ENCODE measurements at places on chromosomes 3 and 15. TPM values are rescaled to one million over a fixed set of nuclear protein-coding genes. Genes with fewer than 3 reads are reported as not detected.

- no peak for DNase-seq
Measured at GRCh38 chr3:158936530-158937113, 134.8 kb downstream of the MFSD1 start.

- no peak for DNase-seq
Measured at GRCh38 chr3:4241595-4242170, 61.5 kb upstream of the SETMAR start.

Gene ACKR2
- total RNA-seq = 0.35 TPM

Gene POMGNT2
- 5.9 TPM for total RNA-seq

- no peak for DNase-seq
Measured at GRCh38 chr3:140530603-140531002, 147.3 kb upstream of the TRIM42 start.

Gene NOX5
- not detected for total RNA-seq

DNA sequence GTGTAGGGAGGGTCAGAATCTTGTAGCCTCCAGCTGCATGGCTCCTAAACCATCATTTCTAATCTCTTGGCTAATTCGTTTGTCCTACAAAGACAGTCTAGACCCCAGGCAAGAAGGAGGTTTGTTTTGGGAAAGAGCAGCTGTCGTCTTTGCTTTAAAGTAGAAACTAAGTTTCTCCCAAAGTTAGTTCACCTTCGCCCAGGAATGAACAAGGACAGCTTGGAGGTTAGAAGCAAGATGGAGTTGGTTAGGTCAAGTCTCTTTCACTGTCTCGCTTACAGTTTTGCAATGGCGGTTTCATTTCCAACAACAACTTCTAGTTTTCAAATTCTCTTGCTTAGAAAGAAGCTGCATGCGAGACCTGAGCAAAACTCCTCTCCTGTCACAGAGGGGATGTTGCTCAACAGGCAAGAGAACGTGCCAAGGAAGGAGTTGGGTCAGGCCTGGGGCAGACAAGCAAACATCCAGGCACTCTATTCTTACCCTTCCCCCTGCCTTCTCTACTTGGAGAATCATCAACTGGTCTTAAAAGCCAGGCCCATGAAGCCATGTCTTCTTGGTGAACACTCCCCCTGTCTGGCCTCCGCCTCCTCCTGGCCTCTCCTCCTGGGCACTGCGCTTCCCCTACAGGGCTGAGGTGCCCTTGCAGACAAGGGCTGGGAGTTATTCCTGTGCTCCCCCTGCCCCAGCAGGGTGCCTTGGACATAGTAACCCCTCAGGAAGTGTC, 57.6 kb downstream of the TMEM44 start:
- DNase-seq = no peak

DNA sequence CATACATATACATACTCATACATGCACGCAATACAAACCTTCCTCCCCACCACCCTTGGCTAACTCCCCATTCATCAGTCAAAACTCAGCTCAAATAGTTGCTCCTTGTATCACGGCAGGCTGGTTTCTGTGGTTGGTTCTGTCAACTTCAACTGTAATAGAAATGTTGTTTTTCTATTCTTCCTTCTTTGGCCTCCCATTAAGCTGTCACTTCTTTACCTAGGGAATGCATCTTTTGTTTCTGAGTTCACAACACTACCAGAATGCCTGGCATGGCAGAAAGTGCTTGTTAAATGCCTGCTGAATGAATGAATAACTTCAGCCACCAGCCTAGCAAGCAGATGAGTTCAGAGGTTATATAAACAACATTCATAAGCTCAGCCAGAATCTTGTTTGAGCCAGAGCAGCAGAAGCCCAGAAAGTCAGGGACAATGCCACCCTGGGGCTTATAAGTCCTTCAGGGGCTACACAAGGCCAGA, 63.1 kb downstream of the B3GALNT1 start:
- DNase-seq = no peak

DNA sequence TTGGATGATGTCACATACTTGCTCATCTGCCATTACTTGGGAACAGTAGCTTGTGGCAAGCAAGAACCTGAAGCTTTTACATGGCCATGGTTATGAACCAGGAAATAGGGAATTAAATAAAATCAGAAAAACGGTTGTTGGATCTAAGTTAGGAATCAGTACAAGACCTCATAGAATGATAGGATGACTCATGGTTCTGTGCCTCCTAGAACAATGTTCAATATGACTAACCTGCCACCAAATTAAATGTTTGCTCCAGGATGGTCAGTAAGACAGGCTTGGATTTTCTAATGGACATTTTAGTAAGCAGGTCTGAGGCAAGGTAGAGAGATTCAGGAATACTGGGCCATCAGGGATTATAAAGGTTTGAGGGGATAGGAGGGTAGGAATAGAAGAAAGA, 218.9 kb downstream of the PLOD2 start:
- no peak for DNase-seq

- no peak for DNase-seq
Measured at GRCh38 chr15:48774484-48774883, 36.4 kb downstream of the CEP152 start.

Gene GOLGA6L4
- 4.1 TPM for total RNA-seq

- DNase-seq = no peak
Measured at GRCh38 chr3:126934031-126934531, 48.8 kb upstream of the PLXNA1 start.

DNA sequence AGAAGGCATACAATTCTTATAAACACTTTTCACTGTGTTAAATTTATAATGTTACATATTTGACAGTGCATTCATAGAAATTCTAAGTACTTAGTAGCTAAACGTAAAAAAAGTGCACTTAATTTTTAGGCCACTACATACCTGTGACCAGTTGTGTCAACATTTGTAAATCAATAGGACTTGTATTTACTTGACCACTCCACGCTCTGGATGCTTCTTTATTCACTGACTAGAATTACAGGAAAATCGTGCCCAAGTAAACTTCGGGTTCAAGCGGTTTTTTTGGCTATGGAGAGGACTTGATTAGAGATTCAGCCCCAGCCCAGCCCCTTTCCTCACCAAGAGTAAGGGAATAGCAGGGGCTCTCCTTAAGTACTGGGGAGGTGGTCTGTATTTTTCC, 21.8 kb downstream of the WDR53 start:
- DNase-seq = no peak

DNA sequence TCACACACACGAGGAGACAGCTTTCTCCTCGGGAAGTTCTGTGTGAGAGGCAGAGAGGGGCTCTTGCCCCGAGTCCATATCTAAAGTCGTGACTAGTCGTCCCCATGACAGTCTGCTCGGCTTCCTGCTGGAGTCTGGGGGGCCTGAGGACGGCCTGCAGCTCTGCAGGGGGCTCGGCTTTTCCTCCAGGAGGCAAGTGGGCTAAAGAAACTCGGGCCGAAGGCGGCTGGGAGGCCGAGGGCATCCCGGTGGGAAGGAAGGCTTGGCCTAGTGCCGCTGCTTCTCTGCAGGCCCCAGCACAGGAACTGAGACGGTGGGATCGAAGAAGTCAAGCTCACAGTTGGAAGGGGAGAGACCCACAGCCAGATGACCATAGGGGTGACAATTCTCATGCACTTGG, 25.4 kb upstream of the PIGZ start:
- no peak for DNase-seq

- DNase-seq = no peak
Measured at GRCh38 chr3:62238003-62238402, 135.3 kb downstream of the FEZF2 start.

DNA sequence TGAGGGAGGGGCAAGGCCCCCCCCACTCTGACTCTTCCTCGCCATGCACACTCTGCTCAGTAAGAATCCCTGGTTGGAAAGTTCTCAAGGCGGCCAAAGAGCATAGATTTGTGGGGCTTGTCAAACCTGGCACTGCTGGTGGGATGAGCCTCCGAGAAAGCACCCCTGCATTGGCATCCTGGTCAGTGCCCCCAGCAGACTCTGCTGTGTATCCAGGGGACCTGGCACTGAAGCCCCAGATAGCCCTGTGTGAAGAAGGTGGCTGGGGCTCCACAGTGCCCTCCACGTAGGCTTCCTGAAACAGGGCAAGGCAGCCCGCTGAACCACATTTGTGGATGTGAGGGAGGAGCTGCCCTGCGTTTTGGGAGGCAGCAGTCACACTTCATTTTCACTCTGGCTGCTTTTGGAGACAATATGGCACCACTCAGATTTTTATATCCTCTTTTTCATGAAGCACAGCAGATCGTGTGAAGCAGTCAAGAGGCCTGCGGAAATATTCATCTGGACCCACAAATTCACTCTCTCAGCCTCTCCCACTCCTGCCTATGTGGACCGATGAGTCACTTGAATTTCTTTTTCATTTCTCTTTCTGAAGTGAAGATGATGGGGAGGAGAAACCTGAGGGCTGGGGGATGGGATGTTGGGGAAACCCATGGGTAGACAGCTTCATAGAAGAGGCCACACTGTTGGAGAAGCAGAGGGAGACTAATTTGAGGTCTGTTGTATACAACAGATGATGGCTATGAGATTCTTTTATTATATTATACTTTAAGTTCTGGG, 88.7 kb upstream of the BCL6 start:
- no peak for DNase-seq

- DNase-seq = no peak
Measured at GRCh38 chr3:122349171-122349570, 24.1 kb downstream of the CSTA start.

- DNase-seq = no peak
Measured at GRCh38 chr3:58531956-58532355, 5.0 kb downstream of the ACOX2 start.

Gene SNTN
- total RNA-seq = not detected

GRCh38 chr3:176867681-176868663, 329.3 kb downstream of the TBL1XR1 start:
- no peak for DNase-seq

- no peak for DNase-seq
Measured at GRCh38 chr3:157452097-157452496, 15.4 kb downstream of the PTX3 start.

DNA sequence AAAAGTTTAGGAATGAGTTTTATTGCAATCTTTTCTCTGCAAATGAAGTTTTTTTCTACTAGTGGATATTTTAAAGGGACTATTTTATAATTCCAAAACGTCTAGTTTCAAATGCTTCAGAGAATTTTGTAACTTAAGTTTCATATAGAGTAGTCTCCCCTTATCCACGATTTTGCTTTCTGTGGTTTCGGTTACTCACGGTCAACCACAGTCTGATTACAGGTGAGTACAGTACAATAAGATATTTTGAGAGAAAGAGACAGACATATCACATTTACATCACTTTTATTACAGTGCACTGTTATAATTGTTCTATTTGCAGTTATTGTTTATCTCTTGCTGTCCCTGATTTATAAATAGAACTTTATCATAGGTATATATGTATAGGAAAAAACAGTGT, 7.4 kb upstream of the EOGT start:
- no peak for DNase-seq

GRCh38 chr3:70979983-70980645, 603.4 kb downstream of the FOXP1 start:
- no peak for DNase-seq

GRCh38 chr15:92787116-92787515, 113.0 kb upstream of the CHD2 start:
- no peak for DNase-seq

- DNase-seq = no peak
Measured at GRCh38 chr3:9231937-9232336, 17.5 kb downstream of the SRGAP3 start.

- no peak for DNase-seq
Measured at GRCh38 chr3:104886220-104886995, 480.3 kb upstream of the ALCAM start.

Gene VILL
- total RNA-seq = 30.1 TPM

DNA sequence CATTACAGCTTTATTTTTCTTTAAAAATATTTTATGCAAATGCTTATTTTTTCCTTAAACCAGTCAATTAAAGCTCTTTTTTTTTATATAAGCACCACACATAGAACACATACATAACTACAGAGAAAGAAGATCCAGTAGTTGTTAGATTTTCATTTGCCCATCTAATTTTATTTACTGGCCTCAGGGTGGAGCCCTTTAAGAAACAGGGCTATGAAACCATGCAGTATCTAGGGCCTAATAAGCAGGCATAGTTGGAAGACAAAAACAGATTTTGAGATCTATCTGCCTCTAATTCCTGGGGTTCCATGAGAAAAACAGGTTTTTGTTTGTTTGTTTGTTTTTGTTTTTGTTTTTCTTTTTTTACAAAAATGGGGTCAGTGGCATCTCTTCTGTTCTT, 120.6 kb downstream of the BCHE start:
- no peak for DNase-seq

- no peak for DNase-seq
Measured at GRCh38 chr3:64343689-64344430, 118.6 kb upstream of the PRICKLE2 start.

Gene VIPR1
- 33.4 TPM for total RNA-seq

DNA sequence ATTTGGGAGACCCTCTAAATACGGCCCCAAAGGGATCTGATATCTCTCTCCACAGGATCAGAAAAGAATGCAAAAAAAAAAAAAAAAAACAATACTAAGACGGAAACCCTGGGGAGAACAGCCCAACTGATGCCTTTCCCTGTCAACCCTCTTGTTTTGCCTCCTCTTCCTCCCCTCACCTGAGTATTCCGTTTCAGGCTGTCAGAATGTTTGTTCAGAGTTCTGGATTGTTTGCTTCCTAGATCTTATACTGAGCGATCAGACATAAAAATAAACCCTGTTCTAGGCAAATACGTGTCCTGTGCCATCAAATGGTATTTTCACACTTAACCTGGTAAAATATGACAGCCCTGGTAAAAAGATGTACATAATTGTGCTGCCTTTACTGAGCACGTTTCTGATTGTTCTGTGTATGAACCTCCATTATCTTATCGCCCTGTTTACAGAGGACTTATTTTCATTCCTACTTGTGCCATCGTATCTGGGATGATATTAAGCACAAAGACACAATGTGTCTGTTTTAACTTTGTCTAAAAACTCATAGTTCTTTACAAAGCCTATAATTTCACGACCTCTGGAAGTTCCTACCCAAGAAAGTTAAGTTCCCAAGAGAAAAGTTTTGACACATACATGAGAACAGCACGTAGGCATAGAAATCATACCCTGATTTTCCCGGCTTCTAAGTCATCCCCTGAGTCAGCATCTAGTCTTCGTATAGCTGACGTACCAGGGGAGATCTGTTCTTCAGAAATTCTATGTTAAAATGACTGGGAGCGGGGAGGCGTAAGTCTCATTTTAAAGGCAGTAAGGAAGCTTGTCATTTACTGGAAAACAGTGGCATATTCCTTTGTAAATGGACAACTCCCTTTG, 856 bp downstream of the ZBTB38 start:
- DNase-seq = no peak

Gene NR2C2
- 47.1 TPM for total RNA-seq

GRCh38 chr15:60735559-60736047, 256.7 kb upstream of the ICE2 start:
- DNase-seq = no peak

Data from T-helper 17 cell (primary cell).